Renal pelvis (tissue), 12 donors: ENCODE measurements at places on chromosomes 2 and 18. TPM values are rescaled to one million over a fixed set of nuclear protein-coding genes. Genes with fewer than 3 reads are reported as not detected.

Gene G6PC2
- 0.09 TPM for polyA plus RNA-seq

Gene SLC4A3
- polyA plus RNA-seq, result 9.7 TPM

Gene CD302
- 10.9 TPM for polyA plus RNA-seq

Gene EVX2
- not detected for polyA plus RNA-seq

DNA sequence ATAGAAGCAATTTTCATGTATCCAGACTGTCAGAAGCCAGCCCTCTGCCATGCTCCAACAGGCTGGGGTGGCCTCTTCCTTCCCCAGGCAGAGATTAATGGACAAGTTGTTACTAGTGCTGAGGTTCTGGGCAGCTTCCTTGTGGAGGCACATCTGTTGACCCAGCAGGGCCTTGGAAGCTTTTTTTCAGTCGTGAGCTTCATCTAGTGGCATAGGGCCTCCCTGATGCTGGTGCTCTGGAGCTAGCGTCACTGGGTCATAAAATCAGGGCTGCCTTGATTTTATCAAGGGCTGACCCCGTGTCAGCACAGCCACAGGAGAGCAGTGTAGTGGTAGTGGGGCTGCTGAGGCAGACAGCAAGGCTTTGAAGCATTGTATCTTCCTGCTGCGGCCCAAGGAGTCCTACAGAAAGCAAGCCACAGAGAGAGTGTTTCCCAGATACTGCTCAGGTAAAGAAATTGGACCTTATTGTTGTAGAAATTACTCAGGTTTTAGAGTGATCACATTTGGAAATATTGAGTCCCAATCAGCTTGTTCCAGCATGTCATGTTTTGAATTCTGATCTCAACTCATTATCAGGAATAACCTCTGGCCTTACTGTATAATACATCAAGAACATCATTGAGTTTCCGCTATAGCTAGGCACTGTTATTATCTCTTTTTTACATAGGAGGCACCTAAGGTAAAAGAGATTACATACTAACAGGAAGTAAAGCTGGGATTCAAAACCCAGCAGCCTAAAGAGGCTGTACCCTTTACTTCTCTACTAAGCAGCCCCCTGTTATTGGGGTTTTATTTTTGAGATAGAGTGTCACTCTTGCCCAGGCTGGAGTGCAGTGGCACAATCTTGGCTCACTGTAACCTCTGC, 92.3 kb upstream of the ALPP start:
- DNase-seq, result peak; percentile 11

DNA sequence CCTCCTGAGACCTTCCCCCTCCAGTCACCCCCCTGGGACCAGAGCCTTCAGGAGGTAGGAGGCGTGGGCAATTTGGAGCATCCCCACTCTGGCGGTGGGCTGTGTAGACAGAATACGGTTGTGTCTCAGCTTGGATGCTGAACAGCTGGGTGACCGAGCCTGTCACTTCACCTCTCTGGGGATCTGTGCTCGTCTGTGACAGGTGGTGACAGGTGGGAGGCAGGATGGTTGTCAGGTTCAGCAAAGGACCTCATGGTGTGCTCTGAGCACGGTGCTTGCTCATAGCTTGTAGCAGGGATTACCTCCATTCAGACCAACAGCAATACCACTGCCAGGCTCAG, 186.5 kb upstream of the HS6ST1 start:
- DNase-seq, result no peak

- DNase-seq, result no peak
These were observed 1.3 kb downstream of the INPP4A start for GRCh38 chr2:98445683-98446581.

DNA sequence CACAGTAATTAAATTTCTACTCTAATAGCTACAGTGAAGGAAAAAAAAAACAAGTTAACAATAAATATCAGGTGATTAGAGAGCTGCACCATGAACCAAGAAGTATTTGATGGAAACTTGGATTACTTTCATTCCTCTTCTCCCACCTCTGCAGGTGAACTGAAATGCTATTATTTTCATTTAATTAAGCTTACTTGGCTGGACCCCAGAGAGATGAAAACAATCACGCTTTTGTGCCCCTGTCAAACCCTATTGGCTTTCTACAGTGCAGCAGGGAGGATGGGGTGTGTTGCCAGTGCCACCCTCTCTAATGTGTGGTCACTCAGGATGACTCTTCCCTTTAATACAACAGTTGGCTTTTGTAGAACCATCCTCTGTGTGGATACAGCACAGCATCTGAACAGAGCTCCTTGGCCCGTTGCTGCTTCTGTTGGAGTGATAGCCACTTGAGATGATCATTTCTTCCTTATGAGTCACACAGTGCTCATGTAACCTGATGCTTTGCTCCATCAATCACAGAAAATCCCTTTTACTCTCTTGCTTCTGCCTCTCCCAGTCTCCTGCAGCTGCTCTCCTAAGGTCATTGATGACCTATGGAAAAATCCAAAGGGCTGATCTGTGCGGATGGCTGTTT, 5.5 kb upstream of the ARL4C start:
- DNase-seq, result no peak

DNA sequence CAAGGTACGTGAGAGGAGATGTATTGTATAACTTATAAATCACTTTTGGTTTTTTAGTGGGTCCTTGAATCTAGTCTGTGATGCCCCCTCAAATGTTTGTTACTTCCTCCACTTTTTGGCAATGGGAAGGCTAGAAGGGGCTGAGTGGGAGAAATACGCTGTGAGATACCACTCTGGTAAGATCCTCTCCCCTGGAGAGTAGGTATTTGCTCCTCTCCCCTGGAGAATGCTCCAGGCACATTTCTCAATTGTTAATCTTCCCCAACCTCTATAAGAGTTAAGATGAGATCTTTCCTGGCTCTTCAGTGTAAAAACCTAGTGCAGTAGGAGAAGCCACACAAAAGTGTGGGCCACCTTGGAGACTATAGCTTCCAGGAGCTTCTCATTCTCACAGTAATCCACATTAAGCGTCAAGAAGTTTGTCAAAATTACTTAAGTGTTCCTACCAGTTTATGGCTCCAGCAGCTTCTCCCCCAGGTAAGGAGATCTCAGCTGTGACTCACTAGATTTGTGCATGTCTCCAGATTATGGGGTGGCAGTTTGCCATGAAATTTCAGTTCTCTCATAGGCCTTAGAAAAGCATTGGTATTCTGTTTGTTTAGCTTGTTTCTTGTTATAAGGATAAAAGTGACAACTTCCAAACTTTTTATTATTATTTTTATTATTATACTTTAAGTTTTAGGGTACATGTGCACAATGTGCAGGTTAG, 182.6 kb downstream of the FSIP2 start:
- no peak for DNase-seq

DNA sequence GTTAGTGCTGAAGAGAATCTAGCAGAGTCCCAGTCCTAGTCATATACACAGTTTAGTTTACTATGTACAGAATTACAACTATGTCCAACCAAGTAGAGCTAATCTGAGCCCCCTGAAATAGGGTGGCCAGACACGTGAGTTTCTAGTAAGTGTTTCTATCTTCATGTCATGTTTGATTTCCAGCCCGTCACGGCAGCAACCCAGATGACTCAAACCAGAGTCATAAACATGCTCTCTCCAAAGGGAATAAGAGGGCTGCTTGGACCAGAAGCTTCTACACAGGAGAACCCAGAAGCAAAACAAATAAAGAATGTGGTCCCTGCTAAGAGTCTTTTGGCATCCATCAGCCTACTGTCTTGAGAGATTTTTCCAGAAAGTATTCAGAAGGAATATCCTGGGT, 64.9 kb upstream of the WIPF1 start:
- DNase-seq, result no peak

DNA sequence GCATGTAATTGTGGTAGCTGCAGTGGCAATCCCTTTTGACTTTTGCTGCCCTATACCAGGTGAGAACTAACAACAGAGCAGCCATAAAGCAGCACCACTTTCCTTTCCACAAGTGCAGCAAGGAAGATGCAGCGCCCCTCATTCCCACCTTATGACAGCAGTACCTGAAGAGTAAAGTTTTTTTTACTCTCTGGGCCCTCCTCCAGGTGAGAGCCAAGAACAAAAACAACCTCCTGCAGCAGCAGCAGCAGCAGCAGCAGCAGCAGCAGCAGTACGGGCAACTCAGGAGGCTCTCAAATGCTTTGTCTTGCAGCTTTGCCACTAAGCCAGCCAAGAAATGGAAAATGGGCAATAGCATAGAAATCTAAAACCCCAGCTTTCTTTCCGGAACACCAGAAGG, 397.5 kb downstream of the FIGN start:
- DNase-seq, result no peak
